ENCODE measurements at places on chromosomes 6 and 20.

GRCh38 chr6:164097551-164098398, 683.3 kb downstream of the QKI start:
- DNase-seq = peak; percentile 83

- no peak for DNase-seq
Observed at GRCh38 chr6:170068496-170068895, 222.4 kb downstream of the DLL1 start.

- DNase-seq = peak; percentile 8
Observed at GRCh38 chr20:49476016-49476355, 6.5 kb downstream of the KCNB1 start.

- DNase-seq = no peak
Observed at GRCh38 chr6:30491991-30492952, 3.0 kb downstream of the HLA-E start.

Measured in EL (cell line).